Left ventricle myocardium inferior (tissue), 1 donor: ENCODE measurements at places on chromosomes 12 and 14. TPM values are rescaled to one million over a fixed set of nuclear protein-coding genes. Genes with fewer than 3 reads are reported as not detected.

DNA sequence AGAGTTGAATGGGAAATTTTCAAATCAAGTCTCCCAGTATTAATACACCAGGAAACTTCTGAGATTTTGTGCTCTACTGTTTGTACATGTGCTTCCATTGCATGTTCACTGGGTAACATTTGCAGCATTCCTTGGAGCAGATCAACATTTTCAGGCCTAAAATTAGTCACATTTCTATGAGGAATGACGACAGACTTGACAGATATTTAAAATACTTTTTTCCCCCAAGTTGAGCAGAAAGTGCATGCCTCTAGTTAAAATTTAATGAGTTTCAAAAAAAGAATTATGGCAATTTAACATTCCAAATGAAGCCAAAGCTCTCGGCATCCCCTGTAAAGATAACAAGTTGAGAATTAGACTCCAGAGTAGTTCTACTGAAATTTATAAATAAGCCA is 72.3 kb downstream of the C12orf42 start:
- no peaks in the 10 kb centered on the region for H3K4me1 ChIP-seq
- H3K36me3 ChIP-seq: no peaks in the 10 kb centered on the region
- no peaks in the 10 kb centered on the region for H3K27me3 ChIP-seq
- no peak overlapping the region for H3K4me3 ChIP-seq
- no peak for DNase-seq

- H3K27ac ChIP-seq: no peak overlapping the region
- H3K4me1 ChIP-seq: no peaks in the 10 kb centered on the region
- no peak for DNase-seq
- no peak overlapping the region for H3K4me3 ChIP-seq
- no peaks in the 10 kb centered on the region for H3K27me3 ChIP-seq
Observed at GRCh38 chr12:44550377-44550776, 325.7 kb downstream of the NELL2 start.

DNA sequence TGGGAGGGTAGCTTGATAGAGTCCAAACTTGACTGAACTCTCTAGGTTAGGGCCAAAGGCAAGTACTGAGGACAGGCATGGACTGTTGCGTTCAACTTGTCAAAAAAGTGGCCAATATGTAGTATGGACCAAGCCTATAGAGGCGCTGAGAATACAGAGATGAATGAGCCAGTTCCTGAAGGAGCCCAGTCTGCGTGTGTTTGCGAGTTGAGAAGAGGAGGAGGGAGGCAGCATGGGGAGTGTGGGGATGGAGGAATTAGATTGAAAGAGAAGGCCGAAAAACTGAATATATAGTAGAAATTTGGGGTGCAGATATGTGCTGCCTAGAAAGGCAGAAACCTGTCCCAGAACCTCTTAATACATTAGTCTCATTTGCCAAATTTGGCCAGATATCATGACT is 412.4 kb downstream of the PCNX1 start:
- peaks cover 37% of the 10 kb centered on the region for H3K4me1 ChIP-seq
- peak overlapping the region; percentile 82 for H3K4me3 ChIP-seq
- no peaks in the 10 kb centered on the region for H3K36me3 ChIP-seq
- H3K27me3 ChIP-seq: no peaks in the 10 kb centered on the region
- no peak for DNase-seq

DNA sequence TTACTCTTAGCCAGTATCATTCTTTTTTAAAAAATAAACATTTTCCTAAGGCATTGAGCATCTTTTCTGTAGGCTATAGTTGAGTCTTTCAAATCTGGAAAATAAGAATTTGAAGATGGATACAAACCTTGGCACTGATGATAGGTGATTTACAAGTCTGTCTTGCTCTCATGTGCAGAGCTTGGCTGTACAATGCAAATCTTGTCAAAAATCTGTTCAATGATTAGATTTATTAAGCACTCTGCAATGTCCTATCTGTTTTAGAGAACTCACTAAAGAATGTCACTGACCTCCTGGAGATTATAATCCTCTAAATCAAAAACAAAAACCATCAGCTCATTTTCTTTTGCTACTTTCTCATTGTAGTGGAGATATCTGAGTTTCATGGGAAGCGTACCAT is 42.8 kb upstream of the AMIGO2 start:
- H3K4me1 ChIP-seq: no peaks in the 10 kb centered on the region
- no peak overlapping the region for H3K27ac ChIP-seq
- DNase-seq: no peak

Gene SDS
- total RNA-seq: not detected
